ENCODE measurements at places on chromosomes 13 and 19.

DNA sequence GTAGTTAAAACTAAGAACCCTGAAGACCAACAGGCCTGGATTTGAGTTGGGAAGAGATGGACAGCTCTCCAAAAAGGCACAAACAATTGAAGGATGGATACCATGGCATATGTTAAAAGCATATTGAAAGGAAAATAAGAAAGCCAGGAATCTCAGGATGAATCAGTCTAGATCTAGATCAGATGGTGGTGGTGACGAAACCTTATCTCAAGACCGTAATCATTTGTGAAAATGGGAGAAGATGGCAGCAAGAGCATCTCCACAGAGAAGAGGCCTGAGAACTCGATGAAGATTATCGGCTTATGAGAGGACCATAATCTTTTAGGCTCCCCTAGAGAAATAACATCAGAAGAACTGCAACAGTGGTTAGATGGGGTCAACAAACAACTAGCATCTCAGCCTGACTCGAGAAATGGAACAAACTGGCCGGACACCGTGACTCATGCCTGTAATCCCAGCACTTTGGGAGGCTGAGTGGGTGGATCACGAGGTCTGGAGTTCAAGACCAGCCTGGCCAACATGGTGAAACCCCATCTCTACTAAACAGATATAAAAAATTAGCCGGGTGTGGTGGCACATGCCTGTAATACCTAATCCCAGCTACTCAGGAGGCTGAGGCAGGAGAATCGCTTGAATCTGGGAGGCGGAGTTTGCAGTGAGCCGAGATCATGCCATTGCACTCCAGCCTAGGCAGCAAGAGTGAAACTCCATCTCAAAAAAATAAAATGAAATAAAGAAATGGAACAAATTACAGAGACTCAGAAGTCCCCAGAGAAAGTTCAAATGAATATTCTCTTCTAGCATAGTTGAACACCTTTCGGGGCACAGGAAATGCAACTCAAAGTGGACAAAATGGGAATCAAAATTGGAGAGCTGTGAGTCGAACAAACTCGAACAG is 47.6 kb downstream of the FOXO1 start:
- DNase-seq: no peak

DNA sequence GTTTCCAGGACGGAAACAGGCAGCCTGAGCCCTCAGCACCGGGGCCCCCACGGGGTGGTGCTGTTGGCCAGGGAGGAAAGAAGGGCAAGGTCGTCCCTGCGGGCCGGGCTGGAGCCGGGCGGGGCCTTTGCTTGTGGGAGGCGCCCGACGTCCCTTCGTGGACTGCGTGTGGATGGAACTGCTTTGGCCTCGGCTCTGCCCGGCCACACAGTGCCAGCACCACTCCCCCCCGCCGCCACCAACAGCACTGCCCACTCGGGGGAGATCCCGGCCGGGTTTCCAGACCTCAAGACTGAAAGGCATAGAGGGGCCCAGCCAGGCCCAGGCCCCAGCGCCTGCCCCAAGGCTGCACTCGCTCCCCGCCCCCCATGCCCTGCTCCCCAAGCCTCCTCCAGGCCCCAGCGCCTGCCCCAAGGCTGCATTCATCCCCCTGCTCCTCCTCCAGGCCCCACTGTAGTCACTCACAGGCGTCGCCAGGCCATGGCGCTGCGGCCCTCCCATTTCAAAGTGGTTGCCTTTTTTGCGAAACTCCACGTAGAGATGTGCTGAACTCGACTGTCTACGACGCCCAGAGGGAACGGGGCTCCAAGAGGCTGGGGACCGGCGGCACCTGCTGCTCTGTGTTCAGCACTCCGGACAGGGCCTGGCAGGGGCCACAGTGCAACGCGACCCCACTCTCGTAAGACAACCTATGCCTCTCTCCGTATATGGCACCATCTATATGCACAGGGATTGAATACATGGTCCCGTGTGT is 22.5 kb downstream of the C13orf46 start:
- peak; percentile 65 for DNase-seq

DNA sequence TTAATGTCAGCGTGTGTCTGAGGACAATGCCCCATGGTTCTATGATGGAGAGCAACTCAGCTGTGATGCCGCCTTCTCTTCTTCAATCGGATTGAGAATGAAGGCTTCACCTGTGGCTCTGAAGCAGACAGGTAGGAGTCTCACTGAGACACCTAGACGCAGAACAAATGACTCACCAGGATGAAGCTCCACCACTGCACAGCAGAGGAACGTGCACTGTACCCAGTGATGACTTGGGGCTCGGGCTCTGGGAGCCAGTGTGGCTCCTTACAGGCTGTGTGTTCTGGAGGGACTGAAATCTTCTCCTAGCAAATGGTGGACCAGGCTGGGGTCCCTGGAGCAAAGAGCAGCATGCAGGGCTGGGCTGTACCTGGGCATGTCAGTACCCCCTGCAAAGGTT is 44.0 kb downstream of the CCDC70 start:
- DNase-seq: no peak

DNA sequence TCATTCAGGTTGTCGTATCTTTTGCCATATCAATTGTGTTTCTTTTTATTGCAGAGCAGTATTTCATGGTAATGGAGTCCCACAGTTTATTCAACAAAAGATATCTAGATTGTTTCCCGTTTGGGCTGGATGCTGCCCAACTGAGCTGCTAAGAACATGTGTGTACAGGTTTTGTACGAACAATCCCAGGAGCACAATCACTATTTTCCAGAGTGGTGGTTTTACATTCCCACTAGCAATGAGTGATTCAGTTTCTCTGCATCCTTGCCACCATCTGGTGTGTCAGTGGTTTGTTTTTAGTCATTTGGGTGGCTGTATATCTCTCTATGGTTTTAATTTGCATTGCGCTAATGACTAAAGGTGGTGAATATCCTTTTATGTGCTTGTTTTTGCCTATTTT is 52.7 kb upstream of the ZDHHC20 start:
- no peak for DNase-seq

Measured in NCI-H526 treated with DMSO at 0.1 percent for 48 hours (cell line).